ENCODE measurements at places on chromosomes 4 and X.

GRCh38 chr4:152232271-152232670, 303.6 kb downstream of the FBXW7 start:
- DNase-seq, result no peak

DNA sequence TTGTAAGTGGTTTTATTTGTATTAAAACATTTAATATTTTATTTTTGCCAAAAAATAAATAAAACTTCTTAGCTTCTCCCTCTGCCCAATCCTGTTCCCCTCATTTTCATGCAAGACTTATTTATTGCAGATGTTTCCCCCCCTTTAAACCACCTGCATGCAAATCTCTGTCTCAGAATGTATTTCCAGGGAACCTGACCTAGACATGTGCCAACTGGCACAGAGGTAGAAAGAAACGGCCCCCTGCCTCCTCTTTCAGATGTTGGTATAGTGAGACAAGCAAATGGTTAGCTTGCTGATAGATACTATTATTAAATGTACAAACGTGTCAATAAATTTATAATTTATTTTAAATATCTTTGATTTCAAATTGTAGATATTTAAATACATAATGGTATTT, 47.1 kb downstream of the KLF3 start:
- DNase-seq, result no peak

DNA sequence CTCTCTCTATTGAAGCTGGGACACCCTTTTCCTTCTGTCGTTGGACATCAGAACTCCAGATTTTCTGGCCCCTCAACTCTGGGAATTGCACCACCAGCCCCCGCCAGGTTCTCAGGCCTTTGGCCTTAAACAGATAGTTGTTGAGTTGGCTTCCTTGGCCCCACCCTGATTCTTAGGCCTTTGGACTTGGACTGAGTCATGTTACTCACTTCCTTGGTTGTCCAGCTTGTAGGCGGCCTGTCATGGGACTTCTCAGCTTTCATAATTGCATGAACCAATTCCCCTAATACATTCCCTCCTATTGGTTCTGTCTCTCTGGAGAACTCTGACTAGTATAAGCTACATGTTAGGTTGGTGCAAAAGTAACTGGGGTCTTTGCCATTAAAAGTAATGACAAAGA, 195.7 kb downstream of the GPAT3 start:
- no peak for DNase-seq

- DNase-seq, result peak; percentile 26
These were observed 30.8 kb upstream of the AFAP1 start for GRCh38 chr4:7970361-7970946.

DNA sequence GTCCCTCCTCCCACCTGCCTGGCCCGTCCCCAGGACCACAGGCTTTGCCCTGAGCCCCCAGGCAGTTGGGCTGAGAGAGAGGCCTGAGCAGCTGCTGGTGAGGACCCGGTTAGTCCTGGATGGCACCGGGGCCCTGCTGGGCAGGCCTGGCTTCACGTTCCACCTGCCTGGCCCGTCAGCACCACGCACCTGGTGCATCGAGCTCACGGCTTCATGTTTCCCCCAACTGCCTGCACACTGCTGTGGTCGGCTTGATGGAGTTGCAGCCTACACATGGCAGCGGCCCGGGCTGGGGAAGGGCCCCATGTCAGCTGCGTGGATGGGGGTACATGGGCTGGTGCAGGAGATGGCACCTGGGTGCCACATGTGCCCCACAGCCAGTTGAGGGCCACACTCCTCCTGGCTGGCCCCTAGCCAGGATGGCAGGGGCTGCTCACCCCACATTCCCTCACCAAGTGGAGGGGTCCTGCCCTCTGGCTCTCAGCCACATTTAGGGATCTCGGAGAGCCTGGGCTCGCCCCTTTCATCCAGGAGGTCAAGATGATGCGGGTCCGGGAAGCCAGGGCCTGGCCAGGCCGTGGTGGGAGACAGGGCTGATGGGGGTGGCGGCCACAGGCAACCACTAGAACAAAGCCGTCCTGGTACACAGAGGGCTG, 28.5 kb downstream of the NKX1-1 start:
- DNase-seq, result no peak

DNA sequence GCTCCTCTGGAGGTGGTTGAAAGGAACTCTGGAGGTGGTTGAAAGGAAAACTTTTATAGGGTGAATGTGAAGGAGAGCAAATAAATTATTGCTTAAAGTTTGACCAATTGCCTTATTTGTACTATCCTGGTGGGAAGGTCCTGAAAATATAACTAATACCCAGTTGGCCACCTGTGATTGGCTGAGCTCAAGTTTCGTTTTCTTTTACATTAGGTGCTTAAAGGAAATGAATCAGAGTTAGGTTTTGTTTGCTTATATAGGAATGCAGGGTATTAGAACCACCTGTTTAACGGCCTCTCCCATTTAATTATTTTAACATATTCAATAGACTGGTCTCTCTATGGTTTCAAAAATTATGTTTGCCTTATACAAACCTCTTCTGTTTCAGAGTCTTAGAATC, 497.6 kb downstream of the PRR32 start:
- no peak for DNase-seq

DNA sequence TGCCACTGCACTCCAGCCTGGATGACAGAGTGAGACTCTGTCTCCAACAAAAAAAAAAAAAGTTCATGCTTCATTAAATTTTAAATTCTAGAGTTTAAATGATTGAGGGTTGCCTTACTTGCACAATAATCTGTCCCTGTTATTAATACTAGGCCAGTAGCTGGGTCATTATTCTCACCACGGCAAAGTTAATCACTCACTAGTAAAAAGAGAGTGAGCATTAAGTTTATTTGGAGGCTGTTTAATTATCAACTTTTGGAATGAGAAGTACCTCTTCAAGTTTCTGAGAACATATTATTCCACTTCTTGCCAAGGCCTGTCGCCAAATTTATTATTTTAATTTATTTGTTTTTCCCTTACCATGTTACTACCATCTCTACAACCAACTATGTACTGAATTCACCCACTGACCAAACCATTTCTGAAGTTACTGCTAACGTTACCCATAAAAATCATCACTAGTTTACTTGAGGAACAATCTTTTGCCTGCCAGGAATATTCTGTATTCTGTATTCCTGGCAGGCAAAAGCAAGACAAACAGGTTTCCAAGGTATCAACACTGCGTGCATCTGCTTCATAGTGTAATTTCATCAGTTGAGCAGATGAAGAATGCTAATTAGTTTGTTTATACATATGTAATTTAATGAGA, 26.5 kb downstream of the GUCY1A1 start:
- no peak for DNase-seq

- DNase-seq, result no peak
These were observed 86.3 kb upstream of the CITED1 start for GRCh38 chrX:72392042-72392441.

GRCh38 chrX:68708503-68709290, 61.2 kb downstream of the STARD8 start:
- no peak for DNase-seq

GRCh38 chr4:117577686-117578311, 456.5 kb upstream of the NDST3 start:
- DNase-seq, result no peak

Measured in GM13977 (cell line).